ENCODE measurements at places on chromosomes 2 and 18. TPM values are rescaled to one million over a fixed set of nuclear protein-coding genes. Genes with fewer than 3 reads are reported as not detected.

GRCh38 chr2:118014492-118014824, 588 bp upstream of the CCDC93 start:
- H3K4me3 ChIP-seq = peak overlapping the region; percentile 99
- H3K4me1 ChIP-seq = peaks cover 48% of the 10 kb centered on the region
- peak overlapping the region; percentile 94 for H3K27ac ChIP-seq

GRCh38 chr2:38945372-38945771, 55.7 kb downstream of the ARHGEF33 start:
- DNase-seq = no peak
- H3K36me3 ChIP-seq = no peaks in the 10 kb centered on the region
- no peaks in the 10 kb centered on the region for H3K27me3 ChIP-seq

- peak overlapping the region; percentile 94 for H3K4me3 ChIP-seq
- DNase-seq = peak; percentile 29
- H3K4me1 ChIP-seq = peaks cover 57% of the 10 kb centered on the region
- no peaks in the 10 kb centered on the region for H3K27me3 ChIP-seq
- peak overlapping the region; percentile 99 for H3K27ac ChIP-seq
- H3K36me3 ChIP-seq = no peaks in the 10 kb centered on the region
These were observed 506 bp downstream of the BMPR2 start for GRCh38 chr2:202376460-202377206.

GRCh38 chr2:156435396-156435717, 822 bp upstream of the GPD2 start:
- peak overlapping the region; percentile 100 for H3K27ac ChIP-seq
- no peaks in the 10 kb centered on the region for H3K27me3 ChIP-seq
- peak overlapping the region; percentile 86 for H3K4me3 ChIP-seq
- DNase-seq = no peak
- peaks cover 37% of the 10 kb centered on the region for H3K4me1 ChIP-seq

Gene DAPL1
- not detected for total RNA-seq

Measured in left ventricle myocardium inferior (tissue), 1 donor.